GM03348 (cell line): ENCODE measurements at places on chromosomes 4 and X.

GRCh38 chr4:57575426-57575825 lies 465.2 kb upstream of the IGFBP7 start:
- DNase-seq, result no peak

DNA sequence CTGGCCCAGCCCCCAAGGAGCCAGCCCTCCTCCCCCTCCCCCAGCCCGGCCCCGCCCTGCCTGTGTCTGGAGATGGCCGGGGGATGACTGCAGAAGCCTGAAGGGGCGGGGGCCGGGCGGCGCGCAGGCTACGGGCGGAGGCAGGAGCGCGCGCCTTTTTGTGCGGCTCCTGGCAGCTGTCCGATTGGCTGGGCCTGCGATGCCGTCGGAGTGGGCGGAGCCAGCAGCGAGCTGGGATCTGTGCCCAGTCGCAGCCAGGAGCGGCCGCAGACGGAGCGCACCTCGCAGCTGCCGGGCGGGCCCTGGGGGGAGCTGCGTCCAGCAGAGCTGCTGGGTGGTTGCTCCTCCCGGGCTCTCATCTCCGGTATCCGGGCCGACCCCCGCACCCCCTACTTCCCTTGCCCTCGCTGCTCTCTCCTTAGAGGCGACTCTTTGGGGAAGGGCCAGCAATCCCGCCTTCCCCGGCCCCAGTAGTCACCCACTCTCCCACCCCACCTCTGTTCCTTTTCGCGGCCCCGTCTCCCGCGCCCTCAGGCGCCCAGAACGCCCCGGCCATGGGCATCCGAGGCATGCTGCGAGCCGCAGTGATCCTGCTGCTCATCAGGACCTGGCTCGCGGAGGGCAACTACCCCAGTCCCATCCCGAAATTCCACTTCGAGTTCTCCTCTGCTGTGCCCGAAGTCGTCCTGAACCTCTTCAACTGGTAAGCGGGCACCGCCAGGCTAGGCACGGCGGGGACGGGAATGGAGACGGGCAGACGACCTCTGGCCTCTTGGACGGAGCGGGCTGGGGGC lies at the start of gene GABRQ:
TSS of gene GABRQ (plus strand) at position 247 of the 794 bp plus-strand sequence. CDS start at position 555, 308 bp downstream.
- DNase-seq, result peak; percentile 13

DNA sequence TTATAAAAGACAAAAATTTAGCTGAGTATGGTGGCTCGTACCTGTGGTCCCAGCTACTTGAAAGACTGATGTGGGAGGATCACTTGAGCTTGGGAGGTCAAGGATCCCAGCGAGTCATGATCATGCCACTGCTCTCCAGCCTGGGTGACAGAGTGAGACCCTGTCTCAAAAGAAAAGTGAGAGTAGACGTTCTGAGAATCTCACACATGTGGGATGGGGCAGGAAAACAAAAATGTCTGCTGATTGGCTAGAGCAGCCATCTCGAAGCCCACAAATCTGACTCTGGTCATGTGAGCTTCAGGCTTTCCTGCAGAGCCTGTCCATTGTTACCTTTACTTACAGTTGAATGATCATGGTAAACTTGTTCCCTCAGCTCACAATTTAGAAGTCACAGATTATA lies 23.1 kb upstream of the SLC9A7 start:
- DNase-seq, result no peak

DNA sequence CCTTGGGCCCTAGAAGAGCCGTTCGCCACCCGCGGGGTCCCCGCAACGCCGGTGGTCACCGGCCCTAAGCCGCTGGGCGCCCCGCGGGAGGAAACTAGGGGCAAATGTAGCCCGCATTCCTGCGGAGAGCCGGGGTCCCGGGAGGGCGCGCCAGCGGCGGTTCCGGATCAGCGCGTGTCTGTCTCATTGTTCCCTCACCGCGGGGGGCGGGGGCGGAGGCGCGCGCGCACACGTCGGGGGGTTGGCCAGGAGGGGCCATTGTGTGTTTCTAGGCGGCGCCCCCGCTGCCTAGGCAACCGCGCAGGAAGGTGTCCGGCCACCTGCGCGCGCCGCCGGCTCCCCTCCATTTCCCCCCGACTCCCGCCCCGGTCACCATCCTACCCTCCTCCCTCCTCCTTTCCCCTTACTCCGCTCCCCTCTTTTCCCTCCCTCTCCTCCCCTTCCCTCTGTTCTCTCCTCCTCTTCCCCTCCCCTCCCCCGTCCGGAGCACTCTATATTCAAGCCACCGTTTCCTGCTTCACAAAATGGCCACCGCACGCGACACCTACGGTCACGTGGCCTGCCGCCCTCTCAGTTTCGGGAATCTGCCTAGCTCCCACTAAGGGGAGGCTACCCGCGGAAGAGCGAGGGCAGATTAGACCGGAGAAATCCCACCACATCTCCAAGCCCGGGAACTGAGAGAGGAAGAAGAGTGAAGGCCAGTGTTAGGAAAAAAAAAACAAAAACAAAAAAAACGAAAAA lies 789 bp upstream of the DDX3X start:
- peak; percentile 79 for DNase-seq

- peak; percentile 5 for DNase-seq
These were observed 99.3 kb upstream of the GRPR start for GRCh38 chrX:16023790-16024734.

DNA sequence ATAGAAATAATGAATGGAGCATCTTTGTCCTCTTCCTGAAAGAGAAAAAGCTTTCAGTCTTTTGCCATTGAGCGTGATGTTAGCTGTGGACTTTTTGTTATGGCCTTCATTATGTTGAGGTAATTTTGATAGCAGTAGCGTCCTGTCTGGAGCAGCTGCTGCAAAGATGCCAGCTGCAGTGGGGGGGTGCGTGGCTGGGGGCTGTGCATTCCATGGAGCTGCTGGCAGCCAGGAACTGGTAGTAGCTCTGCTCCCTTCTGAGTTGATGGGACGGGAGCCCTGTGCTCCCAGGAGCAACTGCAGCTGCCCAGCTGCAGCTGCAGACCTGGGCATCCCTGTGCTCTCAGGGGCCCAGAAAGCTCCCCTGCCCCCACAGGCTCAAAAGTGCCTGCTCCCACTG lies 50.4 kb downstream of the CCDC160 start:
- DNase-seq, result no peak

DNA sequence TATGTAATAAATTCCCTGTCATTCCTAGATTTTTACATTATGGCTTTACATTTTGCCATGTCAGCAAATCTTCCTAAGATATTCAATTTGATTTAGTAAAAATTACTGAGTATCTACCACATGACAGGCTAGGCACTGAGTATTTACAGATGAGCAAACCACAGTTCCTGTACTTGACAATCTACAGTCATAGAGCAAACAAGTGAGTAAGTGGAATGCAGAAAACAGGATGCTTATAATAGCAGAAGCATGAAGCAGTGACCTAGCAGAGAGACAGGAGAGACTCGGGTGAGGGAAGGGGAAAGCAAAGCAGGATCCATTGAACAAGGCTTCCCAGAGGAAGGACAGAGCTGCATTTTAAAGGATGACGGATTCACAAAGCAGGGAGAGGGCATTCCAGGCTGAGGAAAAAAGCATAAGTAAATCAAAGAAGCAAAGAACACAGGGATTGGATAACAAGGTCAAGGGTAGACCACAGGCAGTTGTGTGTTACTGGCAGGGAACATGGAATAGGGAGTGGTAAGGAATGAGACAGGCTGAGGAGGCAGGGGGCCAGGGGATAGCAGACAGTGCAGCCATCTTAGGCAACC lies 124.7 kb upstream of the C1QTNF7 start:
- DNase-seq, result peak; percentile 63

DNA sequence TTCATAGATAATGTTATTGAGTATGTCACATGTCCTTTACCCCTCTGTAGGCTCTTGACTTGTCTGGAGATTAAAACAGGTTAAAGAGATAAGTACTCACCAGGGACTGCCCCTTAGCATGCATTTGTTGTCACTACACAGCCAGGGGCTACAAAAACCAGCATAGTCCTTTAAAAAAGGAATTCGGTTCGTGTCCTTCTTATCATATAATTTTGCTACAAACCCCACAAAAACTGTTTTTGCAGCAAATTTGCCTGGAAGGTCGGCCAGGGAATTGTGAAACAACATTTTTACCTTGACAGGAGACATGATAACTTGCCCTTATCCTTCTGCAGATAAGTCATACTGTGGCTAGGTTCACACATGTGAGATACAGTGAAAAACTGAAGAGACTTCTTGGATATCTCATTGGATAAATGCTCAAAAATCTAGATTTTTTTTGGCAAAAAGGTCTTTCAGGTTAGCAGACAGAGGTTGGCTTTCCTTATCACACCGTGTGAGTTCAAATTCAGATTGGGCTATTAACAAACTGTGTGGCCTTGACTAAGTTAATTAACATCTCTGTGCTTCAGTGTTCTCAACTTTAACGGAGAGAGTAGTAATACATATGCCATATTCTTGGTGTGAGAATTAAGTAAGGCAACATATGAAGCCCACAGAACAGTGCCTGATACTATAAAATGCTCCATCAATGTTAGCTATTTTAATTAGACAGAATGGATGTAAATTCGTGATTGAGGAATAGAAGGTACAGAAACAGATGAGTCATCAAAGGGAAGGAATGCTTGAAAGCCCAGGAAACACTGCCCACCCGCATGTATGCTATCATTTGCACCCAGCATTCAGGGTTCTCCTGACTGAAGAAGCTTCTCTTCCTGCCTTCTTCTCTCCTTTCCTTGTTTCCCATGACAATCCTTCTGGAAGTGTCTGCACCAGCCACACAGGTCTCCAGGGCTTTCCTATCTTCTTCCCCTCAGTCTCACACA lies 30.0 kb downstream of the FAM9C start:
- no peak for DNase-seq

DNA sequence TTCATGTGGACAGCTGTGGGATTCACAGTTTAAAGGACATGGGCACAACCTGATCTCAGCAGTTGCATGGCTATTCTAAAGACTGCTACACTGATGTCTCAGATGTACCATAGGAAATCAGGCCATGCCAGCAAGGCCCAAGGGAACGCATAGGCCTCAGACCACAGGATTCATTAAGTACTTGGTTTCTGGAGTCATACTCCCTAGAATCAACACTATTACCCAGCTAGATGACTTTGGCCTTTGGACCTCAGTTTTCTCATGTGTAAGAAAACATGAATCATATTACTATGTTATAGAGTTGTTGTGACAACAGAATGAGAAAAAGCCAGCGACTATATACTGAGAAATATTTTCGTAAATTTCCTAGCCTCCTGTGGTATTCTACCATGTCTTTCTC lies 67.9 kb downstream of the NHS start:
- DNase-seq, result no peak

- DNase-seq, result no peak
These were observed 891 bp downstream of the CISD2 start for GRCh38 chr4:102869569-102870197.

GRCh38 chr4:32025851-32026459 lies 1305.8 kb downstream of the PCDH7 start:
- peak; percentile 4 for DNase-seq

- DNase-seq, result peak; percentile 82
These were observed 141.3 kb upstream of the NALF2 start for GRCh38 chrX:69362856-69363255.

DNA sequence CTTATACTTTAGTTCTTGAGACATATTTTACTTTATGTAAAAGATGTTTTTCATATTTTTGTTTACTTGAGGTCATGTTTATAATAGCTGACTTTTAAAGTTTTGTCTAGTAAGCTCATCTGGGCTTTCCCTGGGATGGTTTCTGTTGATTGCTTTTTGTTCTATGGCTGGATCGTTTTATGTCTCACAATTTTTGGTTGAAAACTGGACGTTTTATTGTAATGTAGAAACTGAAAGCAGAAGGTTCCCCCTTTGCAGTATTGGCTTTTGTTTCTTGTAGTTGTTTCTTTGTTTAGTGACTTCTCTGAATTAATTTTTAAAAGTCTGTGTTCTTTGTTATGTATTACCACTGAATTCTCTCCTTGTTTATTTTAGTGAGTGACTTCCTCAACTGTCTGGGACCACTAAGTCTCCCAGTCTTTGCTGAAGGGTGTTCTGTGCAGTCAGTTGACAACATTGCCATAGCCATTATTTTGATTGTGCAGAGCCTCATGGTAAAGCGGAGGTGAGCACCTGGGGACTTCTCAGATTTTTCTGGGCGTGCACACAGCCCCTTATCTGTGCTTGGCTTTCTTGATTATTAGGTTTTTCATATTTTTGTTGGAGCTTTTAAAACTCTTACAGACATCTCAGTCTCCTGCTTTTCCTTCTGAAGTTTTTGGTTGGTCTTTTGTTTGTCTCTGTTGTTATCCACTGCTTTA lies 31.0 kb downstream of the KDM6A start:
- DNase-seq, result no peak

DNA sequence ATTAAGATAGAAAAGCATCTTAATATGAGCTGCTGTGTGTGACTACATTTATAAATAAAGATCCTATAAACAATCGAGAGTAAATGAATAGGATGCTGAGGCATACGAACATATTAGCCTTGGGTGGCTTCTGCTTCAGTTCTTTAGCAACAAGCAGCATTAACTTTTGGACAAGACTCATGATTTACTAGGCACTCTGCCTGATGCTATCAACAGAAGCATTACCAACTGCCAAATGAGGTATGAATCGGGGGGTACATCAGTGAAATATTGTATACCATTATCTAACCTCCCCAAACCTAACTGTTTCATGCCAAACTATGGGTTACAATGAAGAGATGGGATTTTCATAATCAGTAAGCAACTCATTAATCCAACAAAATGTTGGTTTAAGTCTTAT lies 113.1 kb downstream of the RAB28 start:
- no peak for DNase-seq

GRCh38 chr4:66750273-66750672 lies 795.0 kb downstream of the CENPC start:
- DNase-seq, result no peak

DNA sequence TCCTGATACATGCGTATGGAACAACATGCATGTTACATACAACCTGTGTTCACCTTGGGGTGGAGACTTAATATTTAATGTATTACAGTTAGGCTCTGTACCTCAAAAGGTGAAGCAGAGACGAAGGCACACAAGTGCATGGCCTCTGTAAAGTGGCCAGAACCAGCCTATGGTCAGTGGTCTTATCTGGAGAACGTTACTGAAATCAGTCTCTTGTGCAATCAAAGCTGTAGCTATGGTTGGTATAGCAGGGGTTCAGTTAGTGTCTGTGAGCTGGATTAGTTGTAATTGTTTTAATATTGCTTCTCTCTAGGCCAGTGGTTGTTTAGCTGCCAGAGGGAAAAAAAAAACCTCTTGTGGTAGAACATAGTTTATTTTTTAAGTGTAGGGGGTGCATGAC lies 2.2 kb upstream of the TMEM33 start:
- DNase-seq, result no peak

- DNase-seq, result no peak
These were observed 14.5 kb downstream of the CRMP1 start for GRCh38 chr4:5878359-5878758.

GRCh38 chrX:132749406-132749805 lies 209.0 kb downstream of the HS6ST2 start:
- DNase-seq, result no peak

DNA sequence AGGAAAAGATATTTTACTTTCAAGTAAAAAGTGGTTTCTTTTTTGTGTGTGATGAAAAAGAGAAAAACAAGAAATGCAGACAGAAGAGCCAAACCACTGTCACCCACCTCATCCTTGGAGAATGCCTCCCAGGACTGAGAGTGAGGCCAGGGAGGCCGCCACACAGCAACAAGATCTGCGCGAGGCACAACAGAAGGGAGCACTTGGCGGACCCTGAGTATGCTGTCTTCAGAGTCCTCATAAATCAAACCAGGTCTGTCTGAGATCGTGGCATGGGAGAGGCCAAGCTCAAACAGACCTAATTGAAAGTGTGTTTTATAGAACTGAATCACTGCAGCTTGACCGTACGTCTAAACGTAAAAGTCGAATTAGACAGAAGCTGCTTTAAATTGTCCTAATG lies 134.3 kb upstream of the VCX2 start:
- DNase-seq, result no peak

GRCh38 chr4:175351473-175351872 lies 433.3 kb downstream of the ADAM29 start:
- no peak for DNase-seq

- DNase-seq, result no peak
These were observed 13.8 kb downstream of the ACSL4 start for GRCh38 chrX:109719264-109719663.
